ENCODE measurements at places on chromosomes 12 and 14.

GRCh38 chr14:53537422-53538315 is 384.5 kb upstream of the DDHD1 start:
- no peak for DNase-seq

DNA sequence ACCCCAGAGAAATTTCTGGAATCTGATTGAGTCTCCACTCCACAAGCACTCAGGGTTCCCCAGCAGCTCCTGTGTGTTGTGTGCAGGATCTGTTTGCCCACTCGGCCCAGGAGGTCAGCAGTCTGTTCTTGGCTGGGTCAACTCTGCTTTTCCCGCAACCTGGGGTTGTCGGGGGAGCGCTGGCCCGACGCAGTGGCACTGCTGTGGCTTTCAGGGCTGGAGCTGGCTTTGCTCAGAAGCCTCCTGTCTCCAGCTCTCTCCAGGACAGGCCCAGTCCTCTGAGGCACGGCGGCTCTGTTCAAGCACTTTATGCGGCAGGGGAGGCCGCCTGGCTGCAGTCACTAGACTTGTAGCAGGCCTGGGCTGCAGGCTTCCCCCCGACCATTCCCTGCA is 23.7 kb downstream of the P2RX4 start:
- DNase-seq: no peak

- no peak for DNase-seq
These were observed 88.2 kb downstream of the DUSP16 start for GRCh38 chr12:12474471-12474928.

DNA sequence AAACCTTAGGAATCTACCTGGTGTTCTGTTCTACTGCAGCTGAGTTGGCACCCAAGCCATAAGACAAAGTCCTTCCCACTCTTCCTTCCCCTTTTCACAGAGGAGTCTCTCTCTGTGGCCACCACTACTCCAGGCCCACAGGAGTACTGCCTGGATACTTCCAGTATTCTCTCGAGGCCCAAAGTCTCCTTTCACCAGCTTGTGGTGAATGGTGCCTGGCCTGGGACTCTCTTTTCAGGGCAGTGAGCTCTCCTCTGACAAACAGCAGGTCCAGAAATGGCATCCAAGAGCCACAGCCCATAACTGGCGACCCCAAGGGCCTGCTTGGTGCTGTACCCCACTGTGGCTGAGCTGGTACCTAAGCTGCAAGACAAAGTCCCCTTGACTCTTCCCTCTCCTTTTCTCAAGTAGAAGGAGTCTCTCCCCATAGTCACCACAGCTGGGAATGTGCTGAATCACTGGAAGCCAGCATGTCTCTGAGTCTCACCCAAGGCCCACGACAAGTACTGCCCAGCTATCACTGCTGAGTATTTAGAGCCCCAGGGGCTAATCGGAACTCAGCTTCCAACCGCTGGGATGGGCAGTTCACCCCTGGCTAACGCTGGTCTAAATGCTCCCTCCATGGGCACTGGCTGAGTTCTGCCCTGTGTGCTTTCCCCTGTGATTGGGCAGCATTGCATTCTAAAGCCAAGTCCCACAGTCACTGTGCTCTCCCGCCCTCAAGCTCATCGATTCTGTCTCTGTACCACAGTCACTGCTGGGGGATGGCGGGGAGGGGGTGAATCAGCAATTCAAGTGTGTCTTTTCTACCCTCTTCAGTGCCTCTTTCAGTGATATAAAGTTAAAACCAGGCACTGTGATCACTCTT is 6.1 kb downstream of the A2ML1 start:
- DNase-seq: no peak

- DNase-seq: peak; percentile 76
These were observed 11.0 kb downstream of the ZNF219 start for GRCh38 chr14:21087294-21088091.

Measured in NAMALWA (cell line).